Stimulated activated CD8-positive, alpha-beta memory T cell treated with anti-CD3 and anti-CD28 coated beads, Interleukin-7, amount 100 ng/mL, for 24 hours (primary cell): ENCODE measurements at places on chromosomes 12 and 14.

DNA sequence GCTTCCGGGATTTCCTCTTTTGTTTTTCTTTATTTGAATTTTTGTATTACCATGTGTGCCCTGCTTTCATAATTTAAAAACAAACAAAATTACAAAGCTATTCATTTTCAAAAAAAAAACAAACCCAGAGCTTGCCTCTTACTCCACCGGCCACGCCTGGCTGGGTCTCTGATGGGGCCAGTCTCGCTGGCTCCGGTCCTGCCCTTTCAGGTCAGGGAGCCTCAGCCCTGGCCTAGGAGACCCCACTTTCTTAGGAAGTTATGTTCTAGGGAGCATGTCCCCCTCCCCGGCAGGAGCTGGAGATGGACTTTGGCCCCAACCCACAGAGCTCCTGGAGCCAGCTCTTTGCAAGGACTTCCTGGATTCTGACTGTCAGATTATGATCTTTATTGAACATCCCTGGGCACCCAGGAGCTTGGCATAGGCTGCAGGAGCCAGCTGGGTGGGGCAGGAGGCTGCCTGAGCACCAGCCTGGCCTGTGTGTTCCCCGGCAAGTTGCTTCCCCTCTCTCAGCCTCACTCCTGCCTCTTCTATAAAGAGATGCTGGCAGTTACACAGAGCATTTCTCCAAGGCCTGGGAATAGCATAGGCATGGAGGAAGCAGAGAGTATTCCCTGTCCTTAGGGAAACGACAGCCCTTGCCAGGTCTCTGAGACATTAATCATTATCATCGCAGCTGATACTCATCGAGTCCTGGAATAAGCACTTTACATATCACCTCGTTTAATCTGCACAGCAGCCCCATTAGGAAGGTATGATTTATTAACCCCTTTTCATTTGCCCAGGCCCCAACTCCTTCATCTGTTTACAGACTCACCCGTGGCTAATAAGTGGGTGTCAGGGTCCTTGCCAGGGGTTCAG, 3.5 kb downstream of the DEGS2 start:
- no peak for DNase-seq

- DNase-seq = no peak
These were observed 35.8 kb downstream of the BHLHE41 start for GRCh38 chr12:26088998-26089397.

- DNase-seq = no peak
These were observed 14.2 kb upstream of the PAX9 start for GRCh38 chr14:36647417-36647823.

- DNase-seq = no peak
These were observed 849 bp downstream of the WNT1 start for GRCh38 chr12:48978741-48979601.

GRCh38 chr12:2152134-2152533, 99.3 kb downstream of the CACNA1C start:
- DNase-seq = no peak

- no peak for DNase-seq
These were observed 110.5 kb downstream of the ASCL4 start for GRCh38 chr12:107884769-107885694.

DNA sequence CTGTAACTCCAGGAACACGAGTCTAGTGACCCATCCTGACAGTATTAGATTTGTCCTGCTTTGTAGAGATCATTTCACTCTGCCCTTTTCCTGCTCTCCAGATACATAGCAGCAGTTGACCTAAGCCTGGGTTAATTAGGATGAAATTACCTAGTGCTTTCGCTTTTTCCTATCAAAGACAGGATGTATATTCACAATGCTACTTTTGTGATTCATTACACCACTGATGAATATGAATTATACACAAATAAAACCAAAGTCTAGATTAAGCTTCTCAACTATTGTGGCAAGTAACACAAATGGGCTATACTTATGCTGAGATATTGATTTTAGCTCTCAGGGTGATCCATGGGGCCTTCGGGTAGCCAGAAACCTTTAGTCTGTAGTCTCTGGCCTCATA, 17.9 kb downstream of the CERS5 start:
- no peak for DNase-seq

DNA sequence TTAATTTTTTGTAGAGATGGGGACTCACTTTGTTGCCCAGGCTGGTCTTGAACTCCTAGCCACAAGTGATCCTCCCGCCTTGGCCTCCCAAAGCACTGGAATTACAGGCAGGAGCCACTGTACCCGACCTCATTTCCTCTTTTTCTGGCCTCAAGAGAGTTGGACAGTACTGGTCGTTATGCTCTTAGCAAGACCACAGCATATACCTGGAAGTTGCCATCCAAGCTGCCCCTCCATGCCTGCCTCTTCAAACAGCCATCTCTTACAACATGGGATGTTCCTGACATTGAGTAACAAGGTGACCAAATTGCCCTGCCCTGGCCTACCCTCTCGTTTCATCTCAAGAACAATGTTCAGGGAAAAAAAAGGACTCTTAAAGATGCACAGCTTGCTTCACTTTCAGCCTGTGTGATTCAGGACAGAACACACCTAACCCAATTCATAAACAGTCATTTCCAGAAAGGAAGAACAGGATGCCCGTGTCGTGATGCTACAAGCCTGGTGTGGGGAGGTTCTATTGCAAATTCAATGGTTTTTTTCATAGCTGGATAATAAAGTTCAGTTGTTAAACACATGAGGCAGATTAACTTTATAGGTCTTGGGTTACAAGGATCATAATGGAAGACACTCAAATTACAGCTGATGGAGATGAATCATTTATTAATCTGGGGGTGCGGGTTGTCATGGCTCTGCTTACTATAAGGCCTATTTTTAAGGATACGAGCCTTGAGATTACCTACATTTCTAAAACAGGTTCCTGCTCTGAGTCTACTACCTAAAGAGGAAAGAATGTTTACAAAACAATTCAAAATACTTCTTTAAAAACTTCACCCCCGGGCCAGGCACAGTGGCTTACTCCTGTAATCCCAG, 11.9 kb downstream of the GLTP start:
- DNase-seq = no peak

GRCh38 chr14:104689109-104689880, at the start of gene INF2:
Gene INF2 (plus strand): TSS chr14:104689618. CDS start chr14:104701366, 11,748 bp downstream.
- no peak for DNase-seq

GRCh38 chr14:76917158-76917596, 91.0 kb downstream of the LRRC74A start:
- no peak for DNase-seq

DNA sequence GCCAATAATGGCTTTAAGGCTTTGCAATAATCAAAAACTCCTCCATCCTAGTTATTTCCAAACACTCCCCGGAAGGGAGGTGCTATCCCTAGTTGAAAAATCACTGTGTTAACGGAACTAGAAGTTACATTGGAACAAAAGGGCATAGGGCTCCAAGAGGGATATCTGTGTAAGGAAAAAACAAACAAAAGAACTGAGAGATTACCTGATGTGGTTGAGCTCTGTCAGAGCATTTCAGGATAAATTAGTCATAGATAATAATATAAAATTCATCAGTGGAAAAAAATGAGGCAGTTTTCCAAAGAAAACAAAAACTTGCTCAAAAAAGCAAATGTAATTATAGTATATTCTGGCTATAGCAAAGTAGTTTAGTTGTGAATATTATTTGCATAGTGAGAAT, 27.4 kb upstream of the PAPLN start:
- no peak for DNase-seq

GRCh38 chr12:122896662-122897061, 738 bp upstream of the VPS37B start:
- no peak for DNase-seq

DNA sequence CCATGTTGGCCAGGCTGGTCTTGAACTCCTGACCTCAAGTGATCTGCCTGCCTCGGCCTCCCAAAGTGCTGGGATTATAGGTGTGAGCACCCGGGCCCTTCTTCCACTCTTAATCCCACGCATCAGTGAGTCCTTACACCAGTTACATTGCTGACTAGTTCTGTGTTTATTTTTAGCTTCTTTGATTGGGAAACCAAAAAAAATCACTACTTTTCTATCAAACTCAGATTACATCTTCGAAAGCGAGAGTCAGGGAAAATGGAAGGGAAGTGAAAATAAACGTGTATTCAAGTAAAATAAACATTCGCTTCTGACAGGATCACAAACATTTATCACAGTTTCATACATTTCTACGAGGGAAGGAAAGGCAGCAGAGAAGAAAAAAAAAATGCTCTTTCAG, 32.2 kb downstream of the FGD6 start:
- no peak for DNase-seq

DNA sequence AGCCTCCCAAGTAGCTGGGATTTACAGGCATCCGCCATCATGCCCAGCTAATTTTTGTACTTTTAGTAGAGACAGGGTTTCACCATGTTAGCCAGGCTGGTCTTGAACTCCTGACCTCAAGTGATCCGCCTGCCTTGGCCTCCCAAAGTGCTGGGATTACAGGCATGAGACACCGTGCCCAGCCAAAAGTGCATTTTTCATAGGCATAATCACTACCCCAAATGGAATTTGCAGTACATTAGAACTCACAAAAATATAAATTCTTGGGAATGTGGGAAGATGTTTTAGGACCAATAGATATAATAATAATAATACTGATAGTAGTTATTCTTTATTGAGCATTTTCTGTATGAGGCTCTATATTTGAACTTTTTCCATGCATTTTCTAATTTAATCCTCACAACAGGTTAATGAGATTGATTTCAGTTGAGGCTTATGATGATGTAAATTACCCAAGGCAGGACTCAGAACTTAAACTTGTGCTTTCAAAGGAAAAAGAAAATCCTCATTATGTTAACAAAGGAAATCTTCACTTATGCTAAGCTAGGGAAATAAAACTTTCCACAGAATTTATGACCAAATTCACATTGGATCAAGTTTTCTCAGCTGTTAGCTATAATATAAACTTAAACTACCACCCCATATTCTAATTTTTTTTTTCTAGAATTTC, 121.6 kb downstream of the SRGAP1 start:
- DNase-seq = no peak

DNA sequence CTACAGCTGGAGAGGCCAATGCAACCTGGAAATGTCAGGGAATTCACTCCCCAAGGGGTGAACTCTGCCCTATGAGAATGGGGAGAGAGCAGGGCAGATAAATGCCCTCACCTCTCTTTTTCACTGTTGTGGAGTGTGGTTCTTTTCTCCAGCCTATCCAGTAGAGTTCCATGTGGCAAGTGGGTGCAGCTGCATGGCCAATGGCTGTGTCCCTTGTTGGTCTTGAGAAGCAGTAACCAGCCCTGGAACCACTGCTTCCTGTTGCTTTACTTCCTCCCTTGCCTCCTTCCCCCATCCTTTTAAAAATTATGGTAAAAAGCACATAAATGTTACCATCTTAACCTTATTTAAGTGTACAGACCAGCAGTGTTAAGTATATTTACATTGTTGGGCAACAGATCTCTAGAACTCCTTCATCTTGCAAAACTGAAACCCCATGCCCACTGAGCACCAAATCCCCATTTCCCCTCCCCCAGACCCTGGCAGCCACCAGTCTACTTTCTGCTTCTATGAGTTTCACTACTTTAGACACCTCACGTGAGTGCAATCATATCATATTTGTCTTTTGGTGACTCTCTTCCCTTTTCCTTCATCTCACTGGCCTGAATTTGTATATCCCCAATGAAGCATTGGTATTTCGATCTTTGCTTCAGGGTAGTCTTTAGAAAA, 77.0 kb upstream of the GRIP1 start:
- no peak for DNase-seq

DNA sequence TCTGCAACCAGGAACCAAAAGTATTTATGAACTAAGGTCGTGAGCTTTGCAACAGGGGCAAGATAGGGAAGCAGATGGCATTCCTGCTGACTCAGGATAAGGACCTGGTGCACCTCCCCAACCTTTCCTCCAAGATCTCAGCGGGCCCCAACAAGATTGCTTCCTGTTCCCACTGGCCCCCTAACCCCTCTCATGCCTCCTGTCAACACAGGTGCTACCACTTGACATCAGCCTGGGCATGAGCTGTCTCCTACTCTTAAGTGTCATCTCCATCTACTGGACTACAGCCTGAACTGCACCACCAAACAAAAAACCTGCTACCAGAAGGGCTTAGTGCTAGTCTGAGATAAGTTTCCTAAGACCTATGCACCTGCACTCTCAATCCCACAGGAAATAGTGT, 32.7 kb downstream of the MED6 start:
- DNase-seq = no peak

- no peak for DNase-seq
These were observed 227.2 kb downstream of the CHST11 start for GRCh38 chr12:104683831-104684503.

DNA sequence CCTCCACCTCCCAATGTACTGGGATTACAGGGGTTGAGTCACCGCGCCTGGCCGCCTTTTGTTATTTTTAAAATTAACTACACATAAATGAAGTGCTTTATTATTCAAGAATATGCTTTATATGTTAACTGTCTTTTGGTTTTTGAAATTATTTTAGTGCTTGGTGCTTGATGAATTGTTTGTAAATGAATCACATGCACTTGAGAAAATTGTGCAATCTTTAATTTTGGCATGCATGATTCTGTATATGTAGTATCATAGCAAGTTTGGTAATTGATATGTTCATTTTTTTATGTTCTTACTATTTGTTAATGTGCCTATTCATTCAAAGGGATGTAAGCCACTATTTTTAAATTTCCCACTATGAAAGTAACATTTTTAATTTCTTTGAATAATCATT, 440.9 kb downstream of the NAV3 start:
- DNase-seq = no peak

DNA sequence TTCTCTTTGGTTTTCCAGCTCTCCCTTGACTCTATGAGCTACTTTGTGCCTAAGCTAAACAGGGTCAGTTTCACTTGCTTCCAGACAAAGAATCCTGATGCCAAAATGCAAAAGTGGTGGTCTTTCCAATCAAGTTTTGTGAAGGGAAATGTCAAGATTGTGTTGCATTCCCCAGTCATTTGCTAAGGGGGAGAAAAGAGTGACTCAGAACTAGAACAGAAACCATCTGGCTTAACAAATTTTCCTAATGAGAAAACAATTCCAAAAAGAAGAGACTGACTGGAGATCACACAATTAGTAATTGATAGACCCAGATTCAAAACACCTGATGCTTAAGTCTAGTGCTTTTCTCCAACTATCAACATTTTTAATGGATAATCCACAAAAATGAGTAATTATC, 235.1 kb upstream of the DIO2 start:
- no peak for DNase-seq

- no peak for DNase-seq
These were observed 135.7 kb downstream of the RPAP3 start for GRCh38 chr12:47570151-47570550.

DNA sequence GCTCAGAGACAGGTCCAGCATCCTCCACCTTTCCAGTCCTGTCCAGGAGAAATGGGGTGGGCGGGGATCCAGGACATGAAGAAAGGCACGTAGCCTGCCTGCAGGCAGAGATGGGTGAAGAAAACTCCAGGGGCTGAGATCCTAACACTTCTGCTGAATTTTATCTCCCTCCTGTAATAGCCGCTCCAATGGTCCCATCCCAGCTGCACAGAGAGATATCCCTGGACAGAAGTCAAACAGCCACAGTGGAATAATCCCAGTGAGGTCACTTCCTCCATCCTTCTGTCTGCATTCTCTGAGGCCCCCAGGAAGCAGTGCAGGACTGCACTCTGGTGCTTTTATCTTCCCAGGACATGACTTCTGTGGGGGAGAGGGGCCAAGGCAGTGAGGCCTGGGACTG, 26.3 kb downstream of the KRT18 start:
- no peak for DNase-seq
